Fibroblast of pulmonary artery (primary cell): ENCODE measurements at places on chromosomes 7 and 10.

DNA sequence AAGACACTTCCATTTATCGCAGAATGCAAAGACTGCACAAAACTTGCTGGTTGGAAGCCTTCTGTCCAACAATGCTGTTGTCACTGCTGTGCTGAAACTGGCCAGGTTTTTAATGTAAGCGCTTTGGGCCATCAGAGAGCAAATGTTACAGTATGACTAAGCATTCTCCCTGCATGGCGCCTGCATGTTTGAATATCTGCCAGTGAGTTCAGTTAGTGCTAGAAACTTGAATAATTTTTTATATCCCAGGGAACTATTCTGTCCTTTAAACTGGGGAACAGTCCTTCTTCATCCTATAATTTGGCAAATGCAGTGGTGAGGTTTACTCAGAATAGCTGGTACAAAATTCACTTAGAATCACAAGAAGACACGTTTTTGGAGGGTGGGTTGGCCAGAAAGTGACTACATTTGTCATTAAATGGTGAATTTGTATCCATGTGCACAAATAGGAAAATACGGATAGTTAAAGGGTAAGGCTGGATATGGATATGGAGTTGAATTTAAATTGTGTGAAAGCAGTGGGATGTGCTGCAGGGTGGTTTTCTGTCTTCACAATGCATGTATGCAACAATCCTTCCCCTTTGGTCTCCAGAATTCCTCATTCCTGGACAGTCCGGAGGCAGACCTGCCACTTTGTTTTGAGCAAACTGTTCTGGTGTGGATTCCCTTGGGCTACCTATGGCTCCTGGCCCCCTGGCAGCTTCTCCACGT is 1.7 kb downstream of the ABCC2 start:
- DNase-seq: peak; percentile 81

- no peak for DNase-seq
Measured at GRCh38 chr10:5461203-5461588, 38.2 kb downstream of the CALML5 start.

DNA sequence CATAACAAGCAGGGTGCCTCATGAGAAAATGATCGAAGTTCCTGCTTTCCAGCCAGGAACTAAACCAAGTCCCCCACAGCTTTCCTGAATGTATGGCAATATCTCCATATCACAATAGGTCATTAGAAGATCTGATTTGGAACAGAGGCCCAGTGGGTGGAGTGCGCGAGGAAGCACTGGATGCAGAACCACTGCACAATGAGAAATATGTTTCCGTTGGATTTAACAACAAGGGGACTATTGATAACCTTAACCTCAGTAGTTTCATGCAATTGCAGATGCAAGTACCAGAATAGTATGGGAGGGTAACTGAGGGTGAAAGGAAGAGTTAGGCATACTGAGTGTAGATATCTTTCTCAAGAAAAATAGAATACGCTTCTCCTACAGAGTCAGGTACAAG is 45.3 kb downstream of the ZPBP start:
- DNase-seq: no peak

DNA sequence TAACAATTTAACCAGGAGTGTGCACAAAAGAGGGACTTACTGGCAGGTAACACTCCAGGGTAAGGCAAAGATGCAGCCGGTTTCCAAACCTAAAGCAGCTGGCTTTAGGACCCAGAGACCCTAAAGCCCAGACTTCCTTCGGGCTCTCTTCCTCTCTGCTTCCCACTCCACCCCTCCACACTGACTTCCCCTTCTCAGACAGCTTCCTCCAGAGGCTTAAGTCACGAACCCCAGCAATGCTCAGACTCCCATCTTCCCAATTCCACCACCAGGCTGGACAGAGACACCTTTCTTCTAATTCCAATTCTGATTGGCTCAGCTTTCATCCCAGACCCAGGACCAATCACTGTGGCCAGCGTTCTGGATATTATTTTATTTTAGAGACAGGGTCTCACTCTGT is 24.8 kb downstream of the STYXL1 start:
- no peak for DNase-seq

GRCh38 chr10:62498271-62498670 is 124.1 kb downstream of the ZNF365 start:
- no peak for DNase-seq

- DNase-seq: no peak
Measured at GRCh38 chr7:28048694-28049093, 131.9 kb downstream of the JAZF1 start.

DNA sequence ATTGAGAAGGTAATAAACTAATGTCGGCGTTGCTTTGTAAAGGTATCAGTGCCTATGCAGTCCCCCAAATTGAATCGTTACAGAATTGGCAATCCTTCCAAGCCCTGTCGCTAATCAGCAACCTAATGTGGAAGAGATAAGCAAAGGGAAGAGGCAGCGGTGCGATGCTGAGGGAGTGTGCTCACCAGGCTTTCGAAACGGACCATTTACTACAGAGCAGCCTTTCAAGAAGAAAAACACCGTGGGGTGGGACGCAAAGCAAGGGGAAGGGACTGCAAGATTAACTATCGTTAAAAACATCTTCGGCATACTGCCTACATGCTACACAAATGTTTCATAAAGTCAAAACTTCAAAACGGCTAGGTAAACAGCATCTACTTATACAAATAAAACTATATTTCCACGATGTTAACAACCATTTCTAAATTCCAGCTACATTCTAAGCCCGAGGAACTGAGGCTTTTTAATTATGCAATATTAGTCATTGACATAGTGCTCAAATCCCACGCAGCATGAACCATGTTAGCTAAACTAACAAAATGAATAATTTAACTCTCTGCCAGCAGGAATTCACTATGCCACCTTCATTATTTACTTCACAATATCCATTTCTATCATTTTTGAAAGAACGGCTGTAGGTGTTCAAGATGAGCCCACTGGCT is 85.2 kb downstream of the CHCHD3 start:
- DNase-seq: no peak

- DNase-seq: no peak
Measured at GRCh38 chr7:20284003-20284770, 46.5 kb upstream of the ITGB8 start.

GRCh38 chr7:50835156-50835555 is 52.5 kb upstream of the GRB10 start:
- no peak for DNase-seq

GRCh38 chr7:2640846-2641316 is 9.1 kb downstream of the TTYH3 start:
- DNase-seq: no peak

DNA sequence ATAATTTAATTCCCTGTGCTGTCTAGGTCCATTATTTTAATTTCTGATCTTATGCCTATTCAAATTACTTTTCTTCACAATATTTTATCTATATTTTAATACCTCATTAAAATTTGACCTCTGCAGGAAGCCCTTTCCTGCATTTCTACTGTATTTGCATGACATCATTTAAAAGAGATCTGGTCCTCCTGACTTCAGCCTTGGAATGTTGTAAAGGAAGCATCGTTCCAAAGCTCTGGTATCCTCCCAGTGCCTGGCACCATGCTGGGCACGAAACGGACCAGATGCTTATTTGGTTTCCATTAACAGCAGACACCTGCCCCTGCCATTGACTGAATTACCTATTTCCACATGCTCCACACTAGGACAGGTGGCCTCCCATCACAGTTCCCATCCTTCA is 247.5 kb downstream of the KLF6 start:
- no peak for DNase-seq

- DNase-seq: peak; percentile 14
Measured at GRCh38 chr7:77383333-77383740, 32.8 kb downstream of the GSAP start.

- DNase-seq: no peak
Measured at GRCh38 chr7:147069771-147070170, 953.2 kb downstream of the CNTNAP2 start.

- DNase-seq: peak; percentile 22
Measured at GRCh38 chr7:24968165-24968564, 11.8 kb downstream of the OSBPL3 start.

GRCh38 chr10:42753507-42754154 is 29.0 kb upstream of the BMS1 start:
- no peak for DNase-seq

DNA sequence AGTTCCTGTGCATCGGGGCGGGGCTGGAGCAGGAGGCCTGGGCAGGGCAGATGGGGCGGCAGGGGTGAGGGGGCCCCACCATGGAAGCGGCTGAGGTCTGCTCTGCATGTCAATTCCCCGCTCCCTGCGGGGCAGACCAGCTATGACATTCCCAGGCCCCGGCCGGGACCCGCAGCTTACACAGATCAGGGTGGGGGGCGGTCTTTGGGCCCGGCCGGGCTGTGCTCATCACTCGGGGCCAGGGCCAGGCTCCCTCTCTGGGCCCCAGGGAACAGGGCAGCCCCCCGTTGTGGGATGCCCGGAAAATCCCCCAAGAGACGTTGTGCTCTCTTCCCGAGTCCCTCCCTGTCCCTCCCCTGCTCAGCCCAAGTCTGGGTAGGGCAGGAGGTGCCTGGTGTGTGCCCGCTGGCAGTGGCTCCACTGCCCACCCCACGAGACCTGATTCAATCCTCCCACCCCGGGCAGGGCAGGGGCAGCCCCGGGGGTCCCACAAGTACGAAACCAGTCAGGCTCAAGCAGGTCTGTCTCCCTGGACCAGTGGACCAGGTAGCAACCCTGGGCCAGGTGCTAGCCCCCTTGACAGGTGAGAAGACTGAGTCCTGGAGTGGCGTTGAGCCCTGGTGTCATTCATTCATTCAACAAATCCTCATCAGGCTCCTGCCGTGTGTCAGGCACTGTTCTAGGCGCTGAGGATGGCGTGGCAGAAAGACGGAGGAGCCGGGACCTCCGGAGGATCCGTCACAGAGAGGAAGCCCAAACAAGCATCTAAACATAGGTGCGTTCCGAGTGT is 29.0 kb downstream of the MICALL2 start:
- DNase-seq: no peak

- DNase-seq: no peak
Measured at GRCh38 chr10:51846856-51847506, 147.6 kb upstream of the CSTF2T start.

- DNase-seq: peak; percentile 98
Measured at GRCh38 chr10:103678178-103678526, 177.2 kb downstream of the SH3PXD2A start.

- DNase-seq: no peak
Measured at GRCh38 chr10:51082857-51083256, 8.6 kb downstream of the PRKG1 start.

- peak; percentile 92 for DNase-seq
Measured at GRCh38 chr7:156640257-156640948, at the start of gene RNF32. Gene RNF32 (plus strand): TSS chr7:156640774. CDS start chr7:156643878, 3,104 bp downstream.

- DNase-seq: no peak
Measured at GRCh38 chr7:36486336-36486735, 96.7 kb downstream of the ANLN start.

DNA sequence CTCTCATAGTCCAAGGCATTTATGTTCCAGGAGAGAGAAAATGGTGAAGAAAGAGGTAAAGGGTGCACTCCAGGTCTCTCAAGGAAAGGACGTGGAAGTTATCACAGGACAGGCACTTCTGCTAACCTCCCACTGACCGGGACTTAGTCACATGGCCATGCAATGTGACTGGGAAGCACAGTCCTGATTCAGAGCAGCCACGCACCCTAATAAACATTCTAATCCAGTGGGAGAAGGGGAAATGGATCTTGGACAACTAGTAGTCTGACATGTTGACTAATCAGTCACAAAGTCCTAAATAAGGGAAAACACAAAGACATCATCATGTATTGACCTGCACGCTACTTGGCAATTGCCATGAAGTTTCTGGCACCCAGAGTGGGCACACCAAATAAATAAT is 417.5 kb upstream of the ZMIZ1 start:
- DNase-seq: no peak

- DNase-seq: no peak
Measured at GRCh38 chr10:86252556-86252955, 114.0 kb downstream of the GRID1 start.

DNA sequence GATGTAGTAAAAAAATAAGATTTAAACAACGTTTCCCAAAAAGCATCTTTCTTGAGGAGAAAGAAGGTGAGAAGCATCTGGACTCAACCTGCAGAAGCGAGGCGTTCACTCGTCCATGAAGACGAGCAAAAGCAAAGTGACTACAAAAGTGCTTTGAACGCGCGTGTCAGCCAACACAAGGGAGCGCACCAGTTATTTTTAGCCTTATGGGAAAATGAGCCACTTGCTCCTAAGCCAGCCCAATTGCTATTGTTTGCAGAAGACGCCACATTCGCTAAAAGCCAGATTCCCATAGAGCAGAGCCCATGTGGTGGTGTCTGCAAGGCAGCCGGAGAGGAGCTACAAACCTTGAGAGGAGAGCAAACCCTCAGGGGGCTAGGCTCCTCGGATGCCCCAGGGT is 122.5 kb downstream of the FAM53B start:
- no peak for DNase-seq

DNA sequence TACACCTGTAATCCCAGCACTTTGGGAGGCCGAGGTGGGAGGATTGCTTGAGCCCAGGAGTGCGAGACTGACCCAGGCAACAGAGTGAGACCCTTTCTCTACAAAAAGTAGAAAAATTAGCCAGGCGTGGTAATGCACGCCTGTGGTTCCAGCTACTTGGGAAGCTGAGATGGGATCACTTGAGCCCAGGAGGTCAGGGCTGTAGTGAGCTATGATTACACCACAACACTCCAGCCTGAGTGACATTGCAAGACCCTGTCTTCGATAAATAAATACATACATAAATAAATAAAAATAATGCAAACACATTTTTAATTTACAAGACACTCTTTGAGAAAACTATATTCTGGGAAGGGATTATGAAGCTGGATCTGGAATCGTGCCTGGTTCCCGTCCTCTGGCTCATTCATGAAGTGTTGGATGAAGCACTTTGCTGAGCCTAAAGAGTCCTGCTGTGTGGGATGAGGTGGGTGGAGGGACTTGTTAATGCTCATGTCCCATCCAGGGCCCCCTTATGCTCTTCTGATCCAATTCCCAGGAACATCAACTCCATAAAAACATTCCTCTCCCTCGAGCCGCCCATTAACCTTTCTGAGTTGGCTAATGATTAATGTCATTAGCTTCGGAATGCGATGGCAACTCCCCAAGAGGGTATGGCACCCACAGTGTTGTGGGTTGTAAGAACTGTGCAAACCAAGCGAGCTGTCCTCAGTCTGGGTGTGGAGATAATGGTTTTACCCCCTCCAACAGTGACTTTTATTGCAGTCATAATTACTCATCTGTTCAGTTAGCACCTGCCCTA is 236.3 kb downstream of the BAMBI start:
- DNase-seq: no peak

- no peak for DNase-seq
Measured at GRCh38 chr7:75711076-75711475, 27.7 kb downstream of the HIP1 start.

GRCh38 chr10:12973149-12973718 is 28.3 kb downstream of the CCDC3 start:
- no peak for DNase-seq

GRCh38 chr7:99953649-99954048 is 22.2 kb downstream of the AZGP1 start:
- peak; percentile 47 for DNase-seq

GRCh38 chr10:119401671-119402395 is 140.7 kb downstream of the RGS10 start:
- peak; percentile 92 for DNase-seq

GRCh38 chr10:99369126-99369525 is 40.0 kb downstream of the CNNM1 start:
- no peak for DNase-seq

GRCh38 chr10:67385566-67385965 is 310.4 kb downstream of the CTNNA3 start:
- no peak for DNase-seq
